ENCODE measurements at places on chromosomes 4 and X.

DNA sequence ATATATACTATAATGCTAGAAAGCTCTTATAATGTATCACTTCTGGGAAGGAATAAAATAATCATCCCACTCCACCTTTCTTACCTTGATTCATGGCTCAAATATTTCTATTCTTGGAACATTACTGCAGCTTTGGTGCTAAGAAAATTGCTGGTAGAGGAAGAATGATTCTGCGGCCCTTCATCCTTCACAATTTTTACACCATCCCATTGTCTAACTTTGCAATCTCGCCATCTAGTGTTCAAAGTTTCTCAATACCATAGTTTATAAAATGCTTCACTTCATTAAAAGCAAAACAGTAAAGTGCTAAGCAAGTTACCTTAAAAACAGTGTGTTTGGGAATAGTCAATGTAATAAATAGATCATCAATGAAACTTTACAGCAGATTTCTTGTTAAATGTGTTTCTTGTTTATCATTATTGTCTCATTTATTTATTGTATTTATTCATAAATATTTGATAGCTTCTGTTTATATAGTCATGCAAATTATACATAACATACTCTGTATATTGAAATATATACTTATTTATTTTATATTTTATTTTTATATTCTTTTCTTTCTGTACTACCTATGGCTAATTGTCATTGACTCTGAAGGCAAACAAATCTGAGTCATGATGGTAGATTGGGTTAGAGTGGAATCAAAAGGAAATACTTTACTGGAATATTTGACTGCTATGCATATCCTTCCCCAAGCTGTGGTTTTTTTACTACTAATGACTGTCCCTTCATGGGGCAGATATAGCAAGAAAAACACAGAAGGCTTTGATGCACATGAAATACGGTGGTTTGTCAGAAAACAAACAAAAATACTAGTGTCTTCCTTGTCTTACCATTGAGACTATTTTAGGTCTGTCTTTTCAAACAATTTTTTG is 390.7 kb downstream of the MAPK10 start:
- peak; percentile 52 for DNase-seq

DNA sequence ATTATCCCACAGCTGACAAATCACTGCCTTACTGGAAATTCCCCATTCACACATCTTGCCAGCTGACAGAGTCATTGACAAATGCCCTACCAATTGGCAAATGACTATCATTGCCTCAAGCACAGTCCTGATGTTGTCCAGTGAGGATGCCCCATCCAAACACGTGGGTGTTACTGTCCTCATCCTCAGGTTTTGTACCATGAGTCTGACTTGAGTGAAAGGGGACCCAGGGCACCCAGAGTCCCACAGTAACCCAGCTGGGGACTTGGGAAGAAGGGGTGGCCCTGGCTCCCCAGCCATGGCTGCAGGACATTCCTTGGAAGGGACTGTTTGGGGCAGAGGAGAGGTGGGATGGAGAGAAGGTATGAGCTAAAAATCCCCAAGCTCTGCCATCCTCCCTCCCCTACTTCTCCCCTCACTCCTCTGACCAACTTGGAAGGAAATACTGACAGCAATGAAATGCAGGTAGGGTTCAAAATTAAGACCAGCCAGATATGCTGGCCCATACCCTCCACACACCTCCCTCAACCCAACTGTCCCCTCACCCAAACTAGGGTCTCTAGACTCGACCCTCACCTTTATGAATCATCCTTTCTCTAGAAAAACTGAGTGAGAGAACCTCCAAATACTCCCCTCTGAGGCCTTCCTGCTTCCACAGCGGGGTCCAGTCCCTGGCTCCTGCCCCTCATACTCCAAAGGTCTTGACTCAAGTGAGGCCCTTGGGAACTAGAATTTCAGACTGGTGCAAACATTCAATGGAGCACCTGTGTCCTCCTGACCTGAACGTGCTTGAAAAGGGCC is 5.1 kb downstream of the TIMP1 start:
- DNase-seq, result no peak

- no peak for DNase-seq
These were observed 47.1 kb upstream of the CLNK start for GRCh38 chr4:10731690-10732089.

DNA sequence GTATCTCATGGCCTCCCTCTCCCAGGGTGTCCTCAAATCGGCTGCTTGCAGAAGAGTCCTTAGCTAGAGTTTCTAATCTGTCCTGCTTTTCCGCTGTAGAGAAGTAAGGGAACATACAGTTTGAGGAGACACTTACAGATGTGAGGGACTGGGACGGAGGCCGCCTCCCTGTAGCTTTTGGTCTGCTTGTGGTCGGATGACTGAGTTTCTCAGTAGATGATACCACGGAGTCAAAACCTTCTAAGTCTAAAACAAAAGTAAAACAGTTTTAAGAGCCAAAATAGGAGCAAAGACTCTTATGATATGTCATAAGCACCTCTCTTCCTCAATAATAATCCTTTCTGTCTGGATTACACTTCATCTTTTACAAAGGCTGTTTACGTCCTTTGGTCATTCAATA is 34.5 kb upstream of the MAP3K15 start:
- no peak for DNase-seq

DNA sequence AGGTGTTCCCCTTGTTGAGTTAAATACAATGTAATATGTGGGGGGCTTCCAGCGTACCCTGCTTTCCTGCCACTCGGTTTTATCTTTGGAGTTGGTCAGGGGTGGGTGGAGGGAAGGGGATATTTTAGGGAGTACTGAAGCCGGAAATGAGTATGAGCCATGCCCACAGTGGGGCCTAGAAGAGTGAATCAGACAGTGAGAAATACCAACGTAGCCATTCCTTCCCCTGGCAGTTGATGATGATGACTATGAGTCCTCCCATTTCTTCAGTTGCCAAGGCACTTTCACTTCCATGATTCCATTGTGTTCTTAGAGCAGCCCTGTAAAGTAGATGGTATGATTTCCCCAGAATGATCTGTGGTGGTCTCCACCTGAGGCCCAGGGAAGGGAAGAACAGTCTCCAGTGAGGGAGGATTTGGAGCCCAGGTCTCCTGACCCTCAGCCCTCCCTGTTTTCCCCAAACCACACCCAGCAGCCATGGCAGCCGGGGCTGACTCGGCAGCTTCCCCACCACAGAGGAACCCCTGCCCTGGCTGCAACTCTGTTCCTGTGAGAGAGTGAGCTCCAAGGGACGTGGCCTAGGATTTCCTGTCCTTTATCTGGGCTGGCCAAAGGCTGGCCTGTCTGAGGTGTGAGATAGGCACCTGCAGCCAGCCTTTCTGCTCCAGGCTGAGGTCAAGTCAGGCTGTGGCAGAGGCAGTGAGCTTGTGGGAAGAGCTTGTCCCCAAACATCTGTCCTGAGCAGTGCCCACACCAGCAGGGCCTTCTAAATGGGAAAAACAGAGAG is 52.7 kb downstream of the STARD8 start:
- DNase-seq, result no peak

- no peak for DNase-seq
These were observed 35.5 kb downstream of the EREG start for GRCh38 chr4:74400395-74400794.

DNA sequence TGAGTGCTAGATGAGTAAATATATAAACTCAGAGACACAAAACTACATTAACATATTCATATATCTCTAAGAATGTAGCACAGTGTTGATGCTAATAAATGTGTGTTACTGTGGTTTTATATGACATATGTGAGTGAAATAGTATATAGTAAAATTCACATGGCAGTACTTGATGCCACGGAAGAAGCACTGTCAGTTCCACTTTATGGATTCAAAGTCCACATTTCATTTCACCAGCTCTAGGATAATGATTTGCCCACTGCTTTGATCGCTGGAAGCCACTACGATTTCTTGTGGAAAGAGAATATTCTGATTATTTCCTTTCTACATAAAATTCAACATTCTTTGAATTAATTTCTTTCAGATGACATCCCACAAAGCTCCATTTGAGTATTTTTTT is 181.2 kb downstream of the GBA3 start:
- no peak for DNase-seq

DNA sequence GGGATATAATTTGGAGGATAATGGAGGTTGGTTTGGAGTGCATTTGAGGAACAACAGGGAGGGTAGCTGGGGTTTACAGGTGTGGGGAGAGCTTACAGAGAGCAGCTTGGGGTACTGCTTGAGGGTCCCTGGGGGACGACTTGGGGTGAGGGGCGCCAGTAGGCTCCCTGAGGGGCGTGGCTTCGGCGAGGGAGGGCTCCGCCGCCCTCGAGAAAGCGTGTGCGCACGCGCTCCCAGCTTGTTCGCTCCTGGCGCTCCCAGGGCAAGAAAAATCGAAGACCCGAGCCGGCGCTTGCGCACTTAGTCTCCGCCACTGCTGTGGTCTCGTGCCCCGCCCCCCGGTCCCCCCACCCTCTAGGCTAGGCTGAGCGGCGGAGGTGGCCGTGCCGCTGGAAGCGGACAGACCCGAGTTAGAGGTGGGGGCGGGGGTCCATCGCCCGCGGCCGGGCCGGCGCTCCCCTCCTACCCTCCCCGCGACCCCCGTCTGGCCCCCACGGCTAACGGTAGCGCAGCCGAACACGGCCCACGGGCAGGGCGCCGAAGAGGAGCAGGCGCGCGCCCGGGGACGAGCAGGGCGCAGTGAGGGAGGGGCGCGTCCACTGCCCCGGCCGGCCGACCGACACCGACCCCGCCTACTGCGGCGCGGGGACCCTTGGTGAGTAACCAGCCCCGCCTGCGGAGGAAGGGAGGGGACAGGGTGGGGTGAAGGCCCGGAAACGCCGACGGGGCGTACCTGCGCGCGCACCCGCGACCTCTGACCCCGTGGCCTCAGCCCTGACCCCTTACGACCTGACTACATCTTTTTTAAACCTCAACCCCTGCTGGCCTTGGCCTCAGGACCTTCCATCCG is 5.4 kb upstream of the CCDC120 start:
- DNase-seq, result no peak

- DNase-seq, result no peak
These were observed 313.3 kb upstream of the ATOH1 start for GRCh38 chr4:93515208-93515607.

DNA sequence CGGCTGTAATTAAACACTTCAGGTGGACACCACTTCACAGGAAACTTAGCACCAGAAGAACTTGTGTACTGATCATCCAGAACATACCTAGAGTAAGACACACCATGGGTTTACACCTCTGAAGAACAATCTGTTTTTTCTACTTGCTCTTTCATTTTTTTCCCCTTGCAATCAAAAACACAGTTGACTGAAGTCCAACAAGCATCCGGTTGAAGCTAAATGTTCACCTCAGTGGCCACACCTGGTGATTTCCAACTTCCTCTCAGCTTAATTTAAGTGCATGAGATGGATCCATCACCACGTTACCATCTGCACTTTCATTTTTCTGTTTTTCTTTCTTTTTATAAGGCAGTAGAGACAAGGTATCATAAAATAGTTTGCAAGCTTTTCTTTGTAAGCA is 4.9 kb upstream of the TXK start:
- DNase-seq, result no peak

DNA sequence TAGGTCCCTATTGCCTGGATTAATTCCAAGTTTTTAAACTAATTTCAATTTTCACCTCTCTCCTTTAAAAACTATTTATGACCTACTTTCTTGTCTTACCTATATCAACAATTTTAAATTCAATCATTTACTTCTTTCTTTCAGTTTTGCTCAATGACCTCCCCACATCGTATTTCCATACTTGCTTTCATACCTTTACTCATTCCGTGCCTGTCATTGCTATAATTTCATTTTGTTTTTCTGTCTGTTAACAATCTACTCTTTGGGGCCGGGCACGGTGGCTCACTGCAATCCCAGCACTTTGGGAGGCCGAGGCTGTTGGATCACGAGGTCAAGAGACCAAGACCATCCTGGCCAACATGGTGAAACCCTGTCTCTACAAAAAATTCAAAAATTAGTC is 781.1 kb downstream of the FSTL5 start:
- DNase-seq, result no peak

GRCh38 chr4:139530833-139531427 is 25.1 kb downstream of the SETD7 start:
- no peak for DNase-seq

DNA sequence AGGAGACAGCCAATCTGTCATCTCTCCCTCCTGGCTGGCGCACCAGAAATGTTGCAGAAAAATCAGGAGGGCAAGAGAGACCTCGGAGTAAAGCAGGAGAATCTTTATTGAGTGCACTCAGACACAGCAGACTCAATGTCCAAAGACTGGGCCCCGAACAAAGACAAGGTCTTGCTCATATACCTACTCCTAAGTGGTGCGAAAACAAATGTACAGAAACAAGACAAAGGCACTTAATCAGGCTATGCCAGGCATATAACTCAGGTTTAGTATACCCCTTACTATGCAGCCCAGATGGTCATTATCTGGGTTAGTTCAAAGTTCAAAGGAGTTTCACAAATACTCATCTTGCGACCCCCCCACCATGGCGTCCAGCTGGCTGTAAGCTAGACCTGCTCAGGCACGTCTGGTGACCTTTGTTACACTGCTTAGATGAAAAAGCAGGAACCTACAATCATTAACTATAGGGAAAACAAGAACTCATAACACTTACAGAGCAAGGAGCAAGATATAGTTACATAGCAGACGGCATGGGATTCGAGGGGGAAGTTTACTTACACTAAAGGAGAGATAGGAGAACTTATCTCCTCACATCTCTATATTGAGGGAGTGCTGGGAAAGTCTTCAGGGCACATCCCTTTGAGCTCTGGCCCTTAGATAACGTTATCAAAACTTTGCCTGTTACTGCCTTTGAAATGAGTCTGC is 27.5 kb downstream of the SULT1E1 start:
- DNase-seq, result no peak

DNA sequence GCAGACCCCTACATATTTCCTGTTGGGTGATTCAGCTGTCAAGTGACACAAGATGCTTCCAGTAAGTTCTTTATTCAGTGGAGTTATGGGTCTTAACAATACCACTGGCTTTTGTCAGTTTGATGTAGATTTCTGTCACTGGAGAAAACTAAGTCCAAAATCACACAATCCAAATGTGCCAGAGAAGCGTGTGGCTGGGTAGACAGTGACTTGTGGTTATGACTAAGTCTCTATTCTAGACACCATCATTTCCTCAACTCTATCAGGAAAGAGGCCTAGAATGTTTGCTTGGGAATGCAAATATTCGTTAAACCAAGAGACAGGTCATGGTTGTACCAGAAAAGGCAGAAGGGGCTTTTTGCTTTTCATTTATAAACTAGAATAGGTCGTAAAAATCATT is 54.4 kb upstream of the HS3ST1 start:
- no peak for DNase-seq

DNA sequence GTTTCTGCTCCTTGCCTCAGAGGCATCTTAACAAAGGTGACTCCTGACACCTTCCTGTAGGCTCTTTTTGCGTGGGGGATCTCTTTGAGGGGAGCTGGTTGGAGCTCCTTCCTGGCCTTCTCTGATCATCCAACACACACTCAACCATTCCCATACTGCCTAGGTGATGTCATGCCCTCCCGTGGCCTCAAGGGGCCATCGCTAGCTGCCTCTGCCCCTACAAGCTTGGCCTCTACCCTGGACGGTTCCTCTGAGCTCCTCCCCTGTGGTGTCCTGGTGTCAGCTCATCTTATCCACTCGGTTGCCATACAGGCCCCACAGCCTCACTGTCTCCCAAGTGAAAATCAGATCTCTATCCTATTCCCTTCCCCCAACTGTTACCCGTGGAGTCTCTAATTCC is 13.7 kb upstream of the ZNF185 start:
- no peak for DNase-seq

Measured in HCEC 1CT (cell line).